CD4-positive, alpha-beta T cell treated with Interleukin-6 at 100 ng/mL for 8 hours (primary cell): ENCODE measurements at places on chromosomes 7 and 10.

DNA sequence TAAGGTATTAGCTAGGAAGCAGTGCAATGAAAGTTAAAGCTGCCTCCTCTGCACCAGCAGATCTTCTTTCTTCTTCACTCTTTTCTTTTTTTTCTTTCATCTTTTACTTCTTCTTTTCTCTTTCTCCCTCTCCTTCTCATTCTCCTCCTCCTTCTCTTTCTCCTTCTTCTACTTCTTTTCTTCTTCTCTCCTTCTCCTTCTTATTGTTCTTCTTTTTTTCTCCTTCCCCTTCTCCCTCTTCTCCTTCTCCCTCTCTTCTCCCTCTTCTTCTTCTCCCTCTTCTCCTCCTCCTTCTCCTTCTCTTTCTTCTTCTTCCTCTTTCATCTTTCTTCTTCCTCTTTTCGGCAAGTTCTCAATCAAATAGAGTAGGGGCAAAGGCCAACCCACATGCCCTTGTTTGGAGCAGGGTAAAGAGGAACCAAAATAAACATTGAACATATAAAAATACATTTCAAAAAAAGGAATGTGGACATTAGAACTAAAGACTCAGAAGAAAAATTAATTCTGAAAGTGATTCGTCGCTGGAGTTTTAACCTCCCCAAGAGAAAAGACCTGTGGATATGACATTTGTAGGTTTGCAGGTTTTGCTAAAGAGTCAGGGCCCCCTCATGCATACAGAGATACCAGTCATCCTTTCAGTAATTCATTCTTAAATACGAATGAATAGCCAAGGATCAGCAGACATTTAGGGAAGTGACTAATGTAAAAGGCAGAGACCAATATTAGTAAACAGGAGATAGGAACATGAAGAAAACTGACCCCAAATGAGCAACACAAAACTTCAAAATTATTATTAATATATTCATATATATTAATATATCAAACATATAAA, 93.0 kb upstream of the RSU1 start:
- DNase-seq, result no peak

DNA sequence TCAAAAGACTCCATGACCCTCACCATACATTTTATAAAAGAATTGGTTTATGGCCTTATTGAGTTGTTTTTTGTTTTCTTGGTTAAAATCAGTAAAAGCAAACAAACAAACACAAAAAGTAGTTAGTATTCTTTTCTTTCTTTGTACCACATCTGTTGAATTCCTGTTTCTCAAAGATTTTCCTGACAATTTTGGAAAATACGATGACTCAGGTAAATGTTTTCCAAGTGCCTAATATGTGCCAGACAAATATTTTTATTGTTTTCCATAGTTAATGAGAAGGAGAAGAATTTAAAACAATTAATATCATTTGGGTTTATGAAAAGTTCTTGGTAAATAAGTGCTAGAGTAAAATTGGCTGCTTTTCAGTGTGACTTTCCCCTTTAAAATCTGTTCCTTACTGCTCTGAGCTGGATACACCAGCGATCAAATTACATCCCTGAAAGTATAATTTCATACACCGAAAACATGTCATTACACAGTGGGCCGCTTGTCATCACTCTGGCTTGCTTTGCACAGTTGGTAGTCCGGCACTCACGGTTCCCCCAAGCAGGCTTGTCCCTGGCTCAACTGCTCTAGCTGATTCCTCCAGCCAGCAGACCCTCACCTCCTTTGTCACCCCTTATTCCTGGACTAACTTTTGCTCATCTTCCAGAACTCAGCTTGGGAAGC, 80.5 kb downstream of the TBXAS1 start:
- DNase-seq, result no peak

- no peak for DNase-seq
These were observed 71.2 kb downstream of the SHH start for GRCh38 chr7:155741082-155741481.

- DNase-seq, result no peak
These were observed 43.2 kb downstream of the HIBADH start for GRCh38 chr7:27619492-27619891.

GRCh38 chr7:45709168-45710042, 135.2 kb downstream of the ADCY1 start:
- DNase-seq, result no peak

GRCh38 chr10:128498746-128499145, 372.5 kb upstream of the MKI67 start:
- no peak for DNase-seq

DNA sequence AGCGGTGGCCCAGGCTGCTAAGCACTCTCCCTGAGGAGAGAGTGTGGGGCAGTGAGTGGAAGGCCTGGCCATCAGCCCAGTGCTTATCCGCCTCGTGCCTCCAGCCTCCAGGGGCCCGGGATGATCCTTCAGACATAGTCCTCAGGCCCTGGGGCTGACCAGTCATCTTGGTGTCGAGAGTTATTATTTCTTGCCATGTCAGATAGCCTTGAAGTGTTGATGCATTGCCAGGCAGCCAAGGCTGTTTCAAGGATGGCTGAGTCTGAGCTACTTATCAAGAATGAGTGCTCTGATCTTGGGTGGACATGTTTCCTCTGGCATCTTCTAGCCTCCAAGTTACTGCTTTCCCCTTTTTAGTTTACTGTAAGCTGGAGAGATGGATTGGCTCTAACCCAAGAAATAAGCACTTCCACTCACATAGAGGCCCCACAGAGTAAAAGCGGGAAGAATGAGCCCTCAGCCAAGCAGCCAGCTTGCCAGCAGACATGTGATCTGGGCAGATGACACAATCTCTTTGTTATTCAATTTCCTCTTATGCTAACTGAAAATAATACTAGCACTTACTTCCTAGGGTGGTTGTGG, 136.5 kb upstream of the NAMPT start:
- DNase-seq, result no peak

GRCh38 chr7:106042196-106042611, 69.9 kb downstream of the SYPL1 start:
- no peak for DNase-seq

DNA sequence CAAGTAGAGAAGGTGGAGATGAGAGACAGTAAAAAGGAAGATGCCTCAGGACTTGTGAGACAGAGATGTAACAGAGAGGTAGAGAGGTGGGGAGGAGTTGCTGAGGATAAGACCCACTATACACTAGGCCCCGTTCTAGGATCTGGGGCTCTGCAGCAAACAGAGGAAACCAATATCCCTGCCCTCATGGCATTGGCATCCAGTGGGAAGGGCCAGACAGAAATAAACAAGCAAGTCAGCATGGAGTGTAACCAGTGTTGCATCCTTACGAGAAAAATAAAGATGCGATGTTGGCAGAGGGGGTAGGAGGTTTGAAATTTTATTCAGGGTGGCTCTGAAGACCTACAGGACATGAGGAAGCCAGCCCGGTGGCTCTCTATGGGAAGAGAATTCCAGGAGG, 22.0 kb upstream of the EEPD1 start:
- no peak for DNase-seq

GRCh38 chr10:66925896-66926715, at the start of gene LRRTM3:
TSS of gene LRRTM3 (plus strand) at chr10:66926036.
- DNase-seq, result no peak

- no peak for DNase-seq
These were observed 58.7 kb upstream of the PRPS1L1 start for GRCh38 chr7:18086165-18087025.

- DNase-seq, result no peak
These were observed 4.9 kb downstream of the ZDHHC16 start for GRCh38 chr10:97450828-97451227.

DNA sequence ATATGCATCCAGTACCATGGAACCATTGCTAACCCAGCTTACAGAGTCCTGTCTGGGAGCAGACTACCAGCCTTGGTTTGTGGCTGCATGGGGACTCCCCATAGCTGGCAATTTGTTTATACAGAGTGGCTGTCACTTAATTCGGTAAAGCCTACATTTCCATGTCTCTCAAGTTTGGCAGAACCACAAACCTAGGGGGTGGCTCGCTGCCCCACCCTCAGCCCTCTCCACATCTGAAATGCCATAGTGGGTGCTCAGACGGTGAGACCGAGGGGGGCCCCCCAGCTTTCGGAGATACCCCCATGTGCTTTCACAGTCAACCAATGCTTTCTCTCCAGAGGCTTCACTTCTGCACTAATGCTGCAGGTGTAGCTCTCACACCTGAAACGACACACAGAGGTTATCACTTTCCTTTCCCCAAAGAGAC, 75.5 kb upstream of the KAT6B start:
- DNase-seq, result no peak

DNA sequence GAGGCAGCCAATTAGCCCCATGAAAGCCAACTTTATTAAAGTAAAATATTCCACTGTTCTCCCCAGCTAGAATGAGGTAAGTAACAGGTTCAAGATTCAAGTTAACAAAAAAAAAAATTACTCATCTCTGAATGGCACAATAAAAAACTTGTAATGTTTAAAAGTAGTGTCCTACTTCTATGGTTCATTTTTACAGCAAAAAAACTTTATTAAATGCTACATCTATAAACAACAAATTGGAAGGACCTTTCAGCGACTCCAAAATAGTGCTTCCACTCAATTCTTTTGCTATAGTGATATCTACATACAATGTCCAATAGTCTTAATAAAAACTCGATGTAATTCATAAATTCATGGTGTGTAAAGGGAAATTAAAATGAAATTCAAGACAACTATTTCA, 59.2 kb downstream of the EZH2 start:
- DNase-seq, result no peak

DNA sequence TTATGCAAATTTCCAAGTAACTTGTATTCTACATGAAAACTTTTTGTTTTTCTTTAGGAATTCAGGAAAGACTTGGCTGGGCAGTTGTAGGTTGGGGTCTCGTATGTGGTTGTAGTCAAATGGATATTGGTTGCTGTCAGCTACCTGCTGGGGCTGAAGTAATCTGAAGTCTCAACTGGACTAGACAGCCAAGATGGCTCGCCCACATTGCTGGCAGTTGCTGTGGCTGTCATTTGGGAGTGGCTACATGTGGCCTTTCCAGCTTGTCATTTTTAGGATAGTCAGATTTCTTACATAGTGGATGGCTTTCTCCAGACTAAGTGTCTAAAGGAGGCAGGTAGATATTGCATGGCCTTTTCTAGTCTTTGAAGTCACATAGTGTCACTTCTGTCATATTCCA, 32.6 kb downstream of the EXOC6 start:
- DNase-seq, result no peak

DNA sequence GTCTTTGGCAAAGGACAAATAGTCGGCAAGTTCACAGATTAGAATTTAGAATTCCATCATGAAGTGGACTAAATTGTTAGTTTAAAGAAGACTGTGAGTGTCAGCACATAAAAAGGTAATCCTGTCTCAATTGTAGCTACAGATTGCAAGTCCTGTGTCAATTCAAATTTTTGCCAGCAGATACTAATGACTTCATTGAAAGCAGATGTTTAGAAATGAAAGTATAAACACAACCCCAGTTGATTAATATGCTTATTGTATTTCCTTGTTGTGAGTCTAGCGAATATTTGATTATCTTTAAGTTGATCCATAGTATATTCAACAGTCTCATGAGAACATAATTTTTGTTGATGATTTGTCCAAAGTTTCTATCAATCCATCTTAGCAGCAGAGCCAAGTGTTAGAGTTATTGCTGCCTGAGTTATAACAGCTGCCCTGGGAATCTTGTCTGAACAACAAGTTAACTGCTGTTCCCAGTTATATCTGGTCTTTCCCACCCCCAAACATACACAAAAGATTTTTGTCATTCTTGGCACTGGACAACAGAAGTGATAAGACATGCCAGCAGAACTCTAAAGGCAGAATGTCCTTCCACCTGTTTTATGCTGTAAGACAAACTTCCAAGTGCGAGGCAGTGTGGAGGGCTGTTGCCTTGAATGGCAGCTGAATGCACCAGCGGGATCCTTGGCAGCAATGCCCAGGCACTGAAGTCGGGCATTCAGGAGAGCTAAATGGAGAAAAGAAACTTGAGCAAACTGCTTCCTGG, 21.3 kb upstream of the HERPUD2 start:
- DNase-seq, result no peak

- no peak for DNase-seq
These were observed 135.6 kb downstream of the LHPP start for GRCh38 chr10:124596962-124597845.

- DNase-seq, result no peak
These were observed 147.0 kb upstream of the ZNF32 start for GRCh38 chr10:43795639-43796038.

DNA sequence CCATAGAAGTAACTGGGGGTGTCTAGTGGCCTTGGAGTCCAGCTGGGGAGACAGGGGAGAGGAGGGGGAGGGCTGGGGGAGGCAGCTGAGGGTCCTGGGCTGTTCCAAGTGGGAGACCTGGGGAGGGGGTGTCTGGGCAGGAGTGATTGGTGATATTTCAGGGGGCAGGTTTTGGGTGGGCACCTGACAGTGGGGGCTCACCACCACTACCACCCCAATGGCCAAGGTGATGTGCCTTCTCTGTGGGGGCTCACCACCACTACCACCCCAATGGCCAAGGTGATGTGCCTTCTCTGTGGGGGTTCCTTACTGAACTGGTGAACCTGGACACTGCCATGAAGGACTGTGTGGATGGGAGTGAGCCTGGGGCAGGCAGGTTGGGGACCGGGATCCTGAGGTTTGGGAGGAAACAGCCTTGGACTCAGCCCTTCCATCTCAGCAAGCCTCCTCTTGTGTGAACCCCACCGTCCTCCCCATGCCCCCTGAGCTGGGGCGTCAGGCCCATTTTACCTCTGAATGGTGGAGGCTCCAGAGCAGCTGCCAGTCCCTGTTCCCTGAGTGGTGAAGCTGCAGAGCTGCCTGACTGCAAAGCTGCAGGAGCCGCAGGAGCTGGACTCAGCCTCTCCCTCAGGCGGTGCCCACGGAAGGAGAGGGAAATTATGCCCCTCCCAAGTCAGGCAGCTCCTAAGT, 50.6 kb upstream of the ZNF716 start:
- DNase-seq, result no peak

- DNase-seq, result no peak
These were observed 18.8 kb downstream of the CLRN3 start for GRCh38 chr10:127873901-127874470.

GRCh38 chr7:28988810-28989209, 30.7 kb upstream of the TRIL start:
- DNase-seq, result no peak

GRCh38 chr7:7816816-7817536, 98.6 kb upstream of the RPA3 start:
- no peak for DNase-seq

- DNase-seq, result no peak
These were observed 30.9 kb downstream of the CALML5 start for GRCh38 chr10:5468262-5469106.
